ENCODE measurements at places on chromosomes 12 and 14.

GRCh38 chr12:30976206-30976605, 49.7 kb downstream of the TSPAN11 start:
- no peak for DNase-seq

DNA sequence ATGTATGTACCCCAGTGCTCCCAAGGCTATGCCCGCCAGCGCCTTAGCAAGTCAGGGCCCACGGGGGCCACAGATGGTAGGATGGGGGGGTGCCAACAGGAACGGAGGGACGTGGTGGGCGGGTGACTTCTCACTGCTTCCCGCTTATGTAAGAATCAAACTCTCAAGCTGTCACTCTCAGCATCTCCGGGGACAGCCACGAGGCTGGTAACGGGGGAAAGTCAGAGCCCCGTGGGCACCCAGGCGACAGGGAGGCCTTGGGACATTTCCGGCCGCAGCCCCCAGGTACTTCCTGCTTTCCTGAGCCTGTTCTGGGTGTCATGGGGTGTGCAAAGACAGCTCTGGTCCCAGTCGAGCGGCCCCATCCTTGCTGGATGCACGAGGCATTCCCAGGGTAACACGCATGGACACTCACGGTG, 59.3 kb downstream of the TESC start:
- DNase-seq: no peak

DNA sequence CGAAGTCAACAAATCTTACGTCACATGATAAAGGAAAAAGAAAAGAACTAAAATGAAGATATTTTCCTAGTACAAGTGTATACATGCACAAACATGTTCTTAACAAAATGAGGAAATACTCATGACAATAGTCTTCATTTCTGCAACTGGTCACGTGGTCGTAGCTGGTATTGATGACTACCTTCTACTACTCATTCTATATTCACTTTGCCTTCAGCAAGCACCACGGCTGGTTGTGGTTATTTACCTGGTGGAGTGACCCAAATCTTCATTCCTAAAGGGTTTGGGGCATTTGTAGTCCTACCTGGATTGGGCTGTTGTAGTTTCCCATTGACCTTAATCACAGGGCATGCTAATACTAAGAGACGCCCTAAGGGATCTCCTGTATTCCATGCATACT, 51.2 kb downstream of the FIGNL2 start:
- DNase-seq: no peak

DNA sequence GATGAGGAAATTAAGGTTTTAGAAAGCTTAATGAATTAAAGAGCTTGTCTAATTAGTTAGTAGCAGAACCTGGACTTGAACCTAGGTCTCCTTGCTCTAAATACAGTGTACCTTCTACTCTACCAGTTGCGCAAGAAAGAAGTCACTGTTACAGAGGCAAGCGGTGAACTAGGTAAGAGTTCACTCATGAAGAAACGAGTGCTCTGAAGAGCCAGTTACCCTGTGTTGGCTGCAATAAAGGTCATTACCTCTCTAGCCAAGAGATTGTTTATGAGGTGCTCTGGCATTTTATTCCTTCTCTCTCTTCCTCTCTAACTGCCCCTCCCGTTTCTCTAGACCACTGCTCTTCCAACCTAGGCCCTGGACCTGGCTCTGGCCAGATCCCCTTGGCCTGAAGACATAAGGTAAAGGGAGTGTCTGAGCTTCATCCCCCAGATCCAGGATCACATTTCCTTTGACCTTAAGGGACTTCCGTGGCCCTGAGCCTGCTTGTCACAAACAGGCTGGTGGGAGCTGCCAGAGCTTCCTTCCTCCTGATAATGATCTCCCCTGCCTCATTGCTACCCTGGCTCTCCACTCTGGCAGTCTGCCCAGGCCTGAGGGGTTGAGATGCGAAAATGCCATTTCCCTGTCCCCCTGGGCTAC, 1.9 kb downstream of the RNASE7 start:
- no peak for DNase-seq

- no peak for DNase-seq
Measured at GRCh38 chr12:130124605-130125244, 37.5 kb upstream of the FZD10 start.

DNA sequence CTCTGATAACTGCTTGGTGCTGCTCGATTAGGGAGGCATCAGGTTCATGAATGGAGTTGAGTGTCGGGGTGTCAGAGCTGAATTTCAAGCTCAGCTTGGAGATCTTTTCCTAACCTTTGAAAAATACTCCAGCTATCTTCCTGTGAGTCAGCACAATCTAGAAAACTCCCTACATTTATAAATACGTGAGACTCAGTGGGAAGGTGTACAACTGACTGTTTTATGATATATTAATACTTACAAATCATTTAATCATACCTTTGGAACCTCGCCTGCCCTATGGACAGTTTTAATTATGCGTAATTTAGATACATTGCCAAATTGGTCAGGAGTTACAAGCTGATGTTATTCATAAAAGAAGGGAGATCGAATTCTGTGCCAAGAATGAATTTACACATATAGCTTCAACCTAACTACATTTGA, 961 bp downstream of the CMAS start:
- no peak for DNase-seq

DNA sequence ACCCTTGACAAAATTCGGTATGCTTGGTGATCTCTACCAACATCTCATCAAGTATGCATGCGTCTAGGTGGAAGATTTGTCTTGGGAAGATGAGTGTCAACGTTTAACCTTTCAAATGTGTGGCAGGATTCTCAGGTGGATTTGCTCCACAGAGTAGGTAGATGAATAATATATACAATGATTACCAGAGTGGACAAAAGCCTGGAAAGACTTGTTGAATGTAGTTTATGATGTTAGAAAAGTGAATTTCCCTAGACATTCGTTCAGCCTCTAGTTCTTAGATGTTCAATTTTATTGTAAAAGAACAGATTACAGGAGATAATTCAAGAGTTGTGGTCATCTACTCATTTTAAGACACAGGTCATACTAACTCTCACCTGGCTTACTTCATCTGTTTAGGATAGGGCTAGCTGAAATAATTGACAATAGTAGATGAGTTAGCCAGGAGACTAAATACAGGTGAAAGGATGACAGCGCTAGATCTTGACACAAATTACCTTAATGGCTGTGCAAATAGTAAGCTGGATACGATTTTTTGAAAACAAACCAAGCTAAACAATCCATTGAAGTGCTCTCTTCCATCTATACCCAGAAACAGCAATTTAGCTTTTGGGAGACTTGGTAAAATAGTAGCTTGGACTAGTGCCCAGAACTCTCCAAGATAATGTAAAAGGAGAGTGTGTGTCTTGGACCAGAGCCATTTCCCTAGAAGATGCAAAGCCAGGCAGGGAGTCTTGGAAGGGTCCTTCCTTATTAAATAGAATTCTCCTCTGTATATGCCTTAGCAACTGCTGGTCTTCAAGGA, 168.0 kb downstream of the DACT1 start:
- no peak for DNase-seq

- no peak for DNase-seq
Measured at GRCh38 chr14:82438436-82438835, 904.8 kb upstream of the SEL1L start.

DNA sequence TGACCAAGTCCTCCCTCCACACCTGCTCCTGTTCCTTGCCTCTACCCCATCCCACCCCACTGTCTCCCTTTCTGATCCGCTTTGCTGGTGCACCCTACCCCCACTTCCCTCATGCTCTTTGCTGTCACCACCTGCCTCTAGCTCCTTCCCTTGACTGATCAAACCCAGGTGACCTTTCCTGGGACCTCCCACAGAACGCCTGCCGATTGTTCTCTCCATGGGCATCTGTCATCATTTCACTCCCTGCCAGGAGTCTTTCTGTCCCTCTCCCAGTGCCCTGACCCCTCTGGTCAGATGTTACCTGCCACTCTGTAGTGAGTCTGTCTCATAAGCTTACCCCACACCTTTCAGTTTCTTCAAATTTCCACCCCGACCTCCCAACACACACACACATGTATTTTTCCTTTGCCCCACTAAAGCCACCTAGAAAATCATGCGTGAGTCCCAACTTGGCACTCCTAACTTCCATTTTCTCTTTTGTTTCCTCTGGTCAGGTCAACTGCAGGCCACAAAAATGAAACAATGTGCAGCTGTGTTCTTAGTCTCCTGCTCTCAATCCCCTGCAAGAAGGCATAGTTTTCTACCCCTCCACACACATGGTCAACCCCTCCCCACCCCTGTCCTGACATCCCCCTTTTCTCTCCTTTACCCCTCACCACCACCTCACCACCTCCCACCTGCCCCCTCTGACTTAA, 229.8 kb downstream of the DPF3 start:
- no peak for DNase-seq

GRCh38 chr12:62761658-62762057, 173.3 kb downstream of the PPM1H start:
- DNase-seq: no peak

GRCh38 chr14:101736071-101736470, 25.4 kb upstream of the PPP2R5C start:
- DNase-seq: no peak

Measured in uterus (tissue), 4 donors.